NK-92 treated with Interleukin-12 subunit alpha and Interleukin-12 subunit beta, amount 100 ng/mL, for 24 hours (cell line): ENCODE measurements at places on chromosomes 2 and 18.

DNA sequence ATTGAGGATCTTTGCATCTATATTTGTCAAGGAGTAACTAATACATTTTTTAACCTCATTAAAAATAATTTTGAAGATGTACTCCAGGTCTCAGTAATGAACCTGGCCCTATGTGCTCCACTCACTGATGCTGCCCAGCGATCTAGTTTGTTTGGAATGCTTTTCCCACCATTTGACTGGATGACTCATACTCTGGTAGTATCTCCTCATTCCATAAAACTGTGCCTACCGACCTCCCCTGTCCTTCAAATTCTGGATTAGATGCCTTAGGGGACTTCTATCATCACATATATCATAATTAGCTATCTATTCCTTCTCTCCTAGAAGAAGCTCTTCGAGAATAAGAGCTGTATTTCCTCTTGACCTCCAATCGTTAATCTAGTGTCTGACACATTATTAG, 83.8 kb downstream of the FAM117B start:
- no peak for DNase-seq

GRCh38 chr2:125471963-125472362, 1184.0 kb upstream of the GYPC start:
- DNase-seq: no peak

GRCh38 chr2:119478978-119479295, 45.3 kb downstream of the SCTR start:
- no peak for DNase-seq

- no peak for DNase-seq
Observed at GRCh38 chr2:11827547-11827946, 81.1 kb downstream of the LPIN1 start.

DNA sequence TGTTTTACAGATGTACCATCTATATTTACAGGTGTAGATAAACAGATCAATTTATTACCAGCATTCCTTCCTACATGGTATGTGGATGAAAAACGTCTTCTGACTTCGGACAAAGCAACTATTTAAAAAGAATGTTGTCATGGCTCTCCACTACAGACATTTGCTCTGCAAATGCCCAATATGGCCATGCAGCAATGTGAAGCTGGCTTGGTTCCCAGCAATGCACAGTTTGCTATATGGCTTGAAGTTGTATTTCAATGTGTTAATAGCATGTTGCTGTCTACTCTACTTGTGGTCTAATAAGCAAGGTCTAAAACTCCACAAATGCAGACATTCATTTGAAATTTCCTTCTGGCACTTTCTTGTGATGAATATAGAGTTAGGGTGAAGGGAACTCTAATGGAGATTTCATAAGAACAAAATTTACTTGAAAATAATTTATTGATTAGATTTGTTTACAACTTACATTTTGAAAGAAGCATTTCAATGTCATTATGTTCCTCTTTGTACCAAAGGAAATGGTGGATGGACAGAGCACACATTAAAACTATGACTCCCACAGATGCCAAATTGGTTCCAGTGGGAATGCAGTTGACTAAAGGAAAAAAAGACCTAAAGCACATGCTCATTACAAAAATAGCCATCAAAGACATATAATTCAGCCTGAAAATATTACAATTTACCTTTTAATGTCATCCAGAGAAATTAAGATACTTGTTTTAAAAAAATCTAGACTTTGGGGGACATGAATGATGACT, 234.0 kb downstream of the DYM start:
- no peak for DNase-seq

DNA sequence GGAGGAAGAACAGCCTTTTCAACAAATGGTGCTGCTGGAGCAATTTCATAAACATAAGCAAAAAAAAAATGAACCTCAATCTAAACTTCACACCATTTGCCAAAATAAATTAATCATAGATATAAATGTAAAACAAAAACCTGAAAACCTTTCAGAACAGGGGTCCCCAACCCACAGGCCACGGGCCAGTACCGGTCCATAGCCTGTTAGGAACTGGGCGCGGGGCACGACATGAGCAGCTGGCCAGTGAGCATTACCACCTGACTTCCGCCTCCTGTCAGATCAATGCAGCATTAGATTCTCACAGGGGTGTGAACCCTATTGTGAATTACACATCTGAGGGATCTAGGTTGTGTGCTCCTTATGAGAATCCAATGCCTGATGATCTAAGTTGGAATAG, 176.0 kb downstream of the EXOC6B start:
- no peak for DNase-seq

GRCh38 chr18:70256184-70256583, 32.7 kb upstream of the SOCS6 start:
- no peak for DNase-seq

GRCh38 chr18:74040459-74041332, 106.9 kb downstream of the FBXO15 start:
- peak; percentile 23 for DNase-seq

DNA sequence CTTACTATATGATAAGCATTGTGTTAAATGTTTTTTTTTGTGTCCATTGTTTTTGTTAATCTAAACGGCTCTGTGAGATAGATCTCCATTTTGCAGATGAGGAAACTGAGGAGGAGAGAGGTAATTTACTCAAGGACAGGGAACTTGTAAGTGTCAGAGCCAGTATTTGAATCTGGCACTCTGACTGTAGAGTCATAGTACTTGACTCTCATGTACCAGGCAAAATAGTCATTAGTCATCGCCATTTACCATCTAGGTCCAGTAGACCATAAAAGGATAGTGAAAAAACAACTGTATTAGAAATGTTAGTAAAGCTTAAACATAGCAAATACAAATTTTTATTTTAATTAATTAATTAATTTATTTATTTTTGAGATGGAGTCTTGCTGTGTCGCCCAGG, 4.8 kb downstream of the PSMD14 start:
- no peak for DNase-seq

GRCh38 chr2:30663321-30663720, 143.9 kb downstream of the CAPN13 start:
- DNase-seq: no peak

GRCh38 chr2:237074211-237074993, 11.3 kb upstream of the COPS8 start:
- DNase-seq: no peak

- no peak for DNase-seq
Observed at GRCh38 chr2:172334988-172335387, 92.4 kb upstream of the ITGA6 start.

DNA sequence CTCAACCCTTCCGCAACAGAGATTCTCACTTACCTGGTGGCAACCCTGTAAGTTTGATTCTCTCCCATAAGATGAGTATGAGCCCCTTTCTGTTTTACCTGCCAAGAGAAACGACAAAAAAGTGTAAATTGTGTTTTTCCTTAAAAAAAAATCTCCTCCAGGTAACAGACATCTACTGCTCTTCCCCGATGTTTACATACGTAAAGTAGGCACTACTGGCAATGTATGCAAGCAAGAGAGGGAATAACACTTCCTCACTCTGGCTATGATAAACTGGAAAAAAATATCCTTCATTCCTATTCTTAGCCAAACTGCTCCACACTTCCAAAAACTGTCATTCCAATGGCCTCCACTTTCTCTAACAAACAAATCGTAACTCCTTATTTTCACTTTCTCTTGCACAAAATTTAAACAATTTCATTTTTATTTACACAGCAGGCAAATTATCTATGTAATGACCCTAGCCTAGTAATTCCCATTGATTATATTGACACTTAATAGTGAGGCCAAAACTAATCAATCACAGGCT, 184.5 kb downstream of the TCF4 start:
- no peak for DNase-seq

- no peak for DNase-seq
Observed at GRCh38 chr2:181766129-181766528, 85.8 kb upstream of the NEUROD1 start.

- no peak for DNase-seq
Observed at GRCh38 chr2:110866045-110866444, 133.7 kb downstream of the ACOXL start.

GRCh38 chr2:191862156-191862775, 15.4 kb upstream of the CAVIN2 start:
- no peak for DNase-seq

DNA sequence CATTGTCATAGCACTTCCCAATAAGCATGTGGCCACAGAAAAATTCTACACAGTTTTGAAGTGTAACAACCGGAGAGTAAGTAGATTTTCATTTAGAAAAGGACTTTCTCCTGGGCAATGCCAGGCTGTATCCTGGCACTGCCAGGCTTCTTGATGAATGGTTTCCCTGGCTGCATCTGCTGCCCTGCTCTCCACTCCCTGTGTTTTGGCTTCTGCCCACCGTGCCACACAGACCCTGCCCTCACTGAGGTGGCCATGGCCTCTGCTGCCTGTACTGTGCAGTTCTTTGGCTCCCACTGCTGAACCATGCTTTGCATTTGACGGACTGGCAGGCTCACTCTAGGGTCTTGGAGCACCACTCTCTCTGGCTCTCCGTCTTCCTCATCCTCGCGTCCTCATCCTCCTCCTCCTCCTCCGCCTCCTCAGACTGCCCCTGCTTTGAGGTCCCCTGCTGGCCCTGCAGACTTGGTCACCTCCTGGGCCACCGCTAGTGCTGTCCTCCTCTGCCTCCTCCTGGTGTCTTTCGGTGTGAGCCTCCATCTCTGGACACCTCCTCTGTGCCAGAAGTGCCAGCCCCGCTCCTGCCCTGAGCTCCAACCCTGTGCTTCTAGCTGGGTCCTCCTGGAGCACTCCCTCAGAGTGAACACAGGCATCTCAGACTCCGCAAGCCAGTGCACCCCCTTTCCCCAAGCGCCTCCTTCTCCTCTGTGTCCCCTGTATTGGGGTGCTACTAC, 45.9 kb upstream of the CNGA3 start:
- DNase-seq: no peak

GRCh38 chr18:76496194-76496890, 1.3 kb upstream of the ZNF516 start:
- DNase-seq: no peak

DNA sequence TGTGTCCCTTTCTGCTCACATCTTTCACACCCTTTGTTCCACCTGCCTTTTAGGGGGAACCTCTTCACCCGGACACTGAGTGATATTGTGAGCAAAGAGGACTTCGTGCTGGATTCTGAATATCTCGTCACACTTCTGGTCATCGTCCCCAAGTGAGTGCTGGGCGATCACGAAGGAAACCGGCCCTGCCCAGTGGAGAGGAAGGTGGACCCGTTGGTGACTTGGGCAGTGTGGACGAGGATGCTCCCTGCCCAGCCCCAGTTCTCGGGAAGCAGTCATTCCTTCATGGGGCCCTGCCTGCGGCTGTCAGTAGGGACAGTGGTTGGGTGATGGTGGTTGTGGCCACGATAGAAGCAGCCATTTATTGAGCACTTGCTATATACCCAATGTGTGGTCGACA, 40.8 kb downstream of the PDIA6 start:
- no peak for DNase-seq

- no peak for DNase-seq
Observed at GRCh38 chr2:9908639-9909038, 42.9 kb upstream of the GRHL1 start.

- DNase-seq: no peak
Observed at GRCh38 chr2:65357959-65358294, 74.5 kb downstream of the SPRED2 start.

DNA sequence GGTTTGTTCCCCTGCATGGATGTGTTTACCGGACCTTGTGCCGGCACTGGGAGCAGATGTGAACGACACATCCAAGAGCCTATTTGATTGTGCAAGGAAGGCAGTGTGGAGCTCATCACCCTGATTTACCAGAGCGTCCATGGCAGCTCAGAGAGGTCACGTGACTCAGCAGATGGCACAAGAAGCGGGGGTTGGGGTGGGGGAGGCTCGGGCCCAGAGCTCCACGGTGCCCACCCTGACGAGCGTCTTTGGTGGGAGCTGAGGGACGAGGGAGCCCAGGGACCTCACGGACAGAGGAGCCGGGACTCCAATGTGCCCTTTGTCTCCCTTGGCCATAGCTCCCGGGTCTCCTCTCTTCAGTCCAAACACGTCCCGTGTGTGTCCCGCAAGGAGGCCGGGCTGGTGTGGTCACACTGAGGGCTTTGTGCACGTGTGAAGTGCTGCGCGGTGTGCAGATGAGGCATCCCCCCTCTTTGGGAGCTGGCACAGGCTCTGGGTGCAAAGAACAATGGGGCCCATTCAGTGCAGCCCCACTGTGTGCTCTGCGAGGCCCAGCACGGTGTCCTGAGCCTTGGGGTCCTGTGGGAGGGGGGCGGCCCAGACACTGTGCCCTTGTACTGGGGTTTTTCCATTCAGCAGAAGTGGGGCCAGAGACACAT, 15.5 kb downstream of the KCNIP3 start:
- no peak for DNase-seq

DNA sequence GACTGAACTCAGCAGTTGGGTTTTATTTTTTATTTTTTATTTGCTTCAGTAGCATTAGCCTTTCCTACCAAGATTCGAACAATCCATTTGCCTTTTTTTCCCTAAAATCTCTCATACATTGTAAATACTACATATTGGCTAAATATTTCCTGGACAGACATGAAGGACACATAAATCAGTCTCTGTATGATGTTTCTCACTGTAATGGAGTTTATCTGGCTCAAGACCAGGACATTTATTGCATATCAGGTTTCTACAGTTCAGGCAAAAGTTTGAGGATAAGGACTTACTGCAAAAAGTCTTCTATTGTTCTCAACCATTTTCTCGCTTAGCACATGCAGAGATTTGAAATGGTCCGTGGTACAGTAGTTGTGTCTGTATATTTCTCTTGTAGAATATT, 3.3 kb downstream of the CLUL1 start:
- no peak for DNase-seq

- DNase-seq: no peak
Observed at GRCh38 chr2:224982226-224982625, 60.0 kb downstream of the DOCK10 start.

DNA sequence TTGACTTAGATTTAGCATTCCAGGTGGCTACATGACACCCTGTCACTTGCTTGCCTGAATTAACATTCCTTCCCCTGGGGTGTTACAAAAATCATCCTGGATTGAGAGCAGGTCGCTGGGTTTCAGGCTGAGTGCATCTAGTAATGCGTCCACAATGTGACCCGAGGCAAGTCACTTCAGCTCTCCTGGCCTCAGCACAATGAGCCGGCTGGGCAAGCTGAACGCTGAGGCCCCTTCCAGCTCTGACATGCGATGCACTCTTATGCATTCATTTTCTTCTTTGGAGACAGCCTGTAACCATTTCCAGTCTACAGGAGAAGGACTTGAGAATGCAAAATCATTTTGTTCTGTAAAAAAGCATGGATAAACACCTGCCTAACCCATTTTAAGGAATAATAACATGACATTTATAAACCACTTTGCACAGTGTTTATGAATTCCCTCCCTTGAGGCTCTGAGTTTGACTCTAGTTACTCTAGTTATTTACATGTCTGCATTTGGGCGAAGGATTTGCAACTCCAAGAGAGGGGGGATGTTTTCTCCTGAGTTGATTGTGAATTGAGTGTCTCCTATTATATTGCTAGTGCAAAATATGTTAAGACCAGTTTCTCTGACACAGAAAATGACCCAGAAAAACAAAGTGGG, 63.0 kb upstream of the CPO start:
- no peak for DNase-seq

- DNase-seq: peak; percentile 77
Observed at GRCh38 chr2:203811491-203812221, 55.9 kb upstream of the CTLA4 start.

GRCh38 chr2:236691799-236692167, 122.2 kb downstream of the ACKR3 start:
- no peak for DNase-seq

GRCh38 chr2:25960920-25961319, 21.4 kb downstream of the KIF3C start:
- no peak for DNase-seq
